ENCODE measurements at places on chromosomes 7 and 10. TPM values are rescaled to one million over a fixed set of nuclear protein-coding genes. Genes with fewer than 3 reads are reported as not detected.

DNA sequence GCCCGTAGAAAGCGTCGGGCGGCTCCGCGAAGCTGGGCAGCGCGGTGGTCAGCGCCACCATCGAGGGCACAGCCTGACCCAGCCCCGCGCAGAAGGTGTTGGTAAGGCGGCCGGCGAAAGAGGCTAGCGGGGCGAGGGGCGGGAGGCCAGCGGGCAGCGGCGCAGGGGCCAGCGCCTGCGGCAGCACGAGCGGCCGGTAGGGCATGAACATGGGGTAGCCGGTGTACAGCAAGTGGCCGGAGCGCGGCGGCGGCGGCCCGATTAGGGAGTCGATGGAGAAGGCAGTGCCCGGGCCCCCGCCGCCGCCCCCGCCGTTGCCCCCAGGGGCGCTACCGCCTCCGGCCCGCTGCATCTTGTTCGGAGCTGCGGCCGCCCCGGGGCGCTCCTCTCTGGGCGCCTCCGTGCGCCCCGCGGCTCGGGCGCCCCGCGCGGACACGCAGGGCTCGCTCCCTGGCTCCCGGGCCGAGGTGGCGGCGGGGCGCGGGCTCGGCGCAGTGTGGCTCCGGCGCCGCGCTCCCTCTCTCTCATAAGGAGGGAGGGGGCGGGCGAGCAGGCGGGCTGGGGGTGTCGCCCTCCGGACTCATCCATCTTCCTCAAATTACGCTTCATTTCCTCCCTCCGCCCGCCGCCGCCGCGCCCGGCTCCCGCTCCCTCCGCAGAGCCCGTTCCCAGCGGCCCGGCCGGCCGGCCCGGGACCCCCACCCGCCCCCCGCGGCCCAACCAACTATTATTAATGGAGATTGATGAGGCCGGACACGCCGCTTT, at the start of gene GBX1:
Gene GBX1 (minus strand): TSS at position 498 of the 765 bp plus-strand sequence. CDS start 146 bp downstream, at position 352.
- DNase-seq, result no peak
- no peaks in the 10 kb centered on the region for H3K36me3 ChIP-seq
- peaks cover 5% of the 10 kb centered on the region for H3K27me3 ChIP-seq

- no peaks in the 10 kb centered on the region for H3K36me3 ChIP-seq
- no peaks in the 10 kb centered on the region for H3K4me1 ChIP-seq
- DNase-seq, result no peak
- no peaks in the 10 kb centered on the region for H3K27me3 ChIP-seq
- H3K4me3 ChIP-seq, result no peak overlapping the region
- no peak overlapping the region for H3K27ac ChIP-seq
Observed at GRCh38 chr10:113665806-113666354, 2.0 kb upstream of the NRAP start.

GRCh38 chr10:99330347-99330924, 1.3 kb downstream of the CNNM1 start:
- peaks cover 14% of the 10 kb centered on the region for H3K27me3 ChIP-seq
- H3K36me3 ChIP-seq, result no peaks in the 10 kb centered on the region
- H3K4me1 ChIP-seq, result peaks cover 20% of the 10 kb centered on the region
- H3K27ac ChIP-seq, result no peak overlapping the region

DNA sequence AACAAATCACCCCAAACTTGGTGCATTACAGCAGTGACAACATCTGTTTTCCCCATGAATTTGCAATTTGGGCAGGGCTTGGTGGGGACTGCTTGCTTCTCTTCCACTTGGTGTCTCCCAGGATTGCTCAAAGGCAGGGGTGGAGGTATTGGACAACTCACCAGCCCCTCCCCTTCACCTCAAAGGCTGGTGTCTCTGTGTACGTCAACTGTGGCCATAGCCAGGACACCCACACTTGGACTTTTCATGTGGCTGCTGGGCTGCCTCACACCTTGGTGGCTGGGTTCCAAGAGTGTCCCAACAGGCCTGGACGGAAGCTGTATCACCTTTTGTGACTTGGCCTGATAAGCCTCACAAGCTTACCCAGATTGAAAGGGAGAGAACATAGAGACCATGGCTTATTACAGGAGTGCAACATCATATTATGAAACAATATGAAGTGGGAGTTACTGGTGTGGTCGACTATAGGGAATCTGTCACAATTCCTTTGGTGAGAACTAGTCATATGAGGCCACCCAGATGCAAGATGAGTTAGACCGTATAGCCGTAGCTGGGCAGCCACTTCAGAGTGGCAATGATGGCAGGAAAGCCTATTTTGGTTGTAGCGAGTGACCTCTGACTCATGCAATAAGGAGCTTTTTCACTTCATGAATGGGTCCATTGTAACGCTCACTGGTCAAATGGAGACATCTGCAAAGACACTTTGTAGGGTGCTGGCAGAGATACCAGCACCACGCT, 187.6 kb upstream of the ITGB1 start:
- H3K4me1 ChIP-seq, result no peaks in the 10 kb centered on the region
- no peak for DNase-seq
- H3K27me3 ChIP-seq, result no peaks in the 10 kb centered on the region
- no peaks in the 10 kb centered on the region for H3K36me3 ChIP-seq
- H3K4me3 ChIP-seq, result no peak overlapping the region

- H3K27me3 ChIP-seq, result no peaks in the 10 kb centered on the region
- H3K27ac ChIP-seq, result no peak overlapping the region
- H3K36me3 ChIP-seq, result no peaks in the 10 kb centered on the region
- peaks cover 4% of the 10 kb centered on the region for H3K4me1 ChIP-seq
- no peak overlapping the region for H3K4me3 ChIP-seq
Observed at GRCh38 chr7:149310113-149310836, 48.3 kb downstream of the ZNF783 start.

GRCh38 chr7:137564677-137565076, 221.1 kb upstream of the PTN start:
- no peaks in the 10 kb centered on the region for H3K4me1 ChIP-seq
- no peak for DNase-seq
- H3K27me3 ChIP-seq, result no peaks in the 10 kb centered on the region
- H3K36me3 ChIP-seq, result no peaks in the 10 kb centered on the region
- no peak overlapping the region for H3K27ac ChIP-seq

DNA sequence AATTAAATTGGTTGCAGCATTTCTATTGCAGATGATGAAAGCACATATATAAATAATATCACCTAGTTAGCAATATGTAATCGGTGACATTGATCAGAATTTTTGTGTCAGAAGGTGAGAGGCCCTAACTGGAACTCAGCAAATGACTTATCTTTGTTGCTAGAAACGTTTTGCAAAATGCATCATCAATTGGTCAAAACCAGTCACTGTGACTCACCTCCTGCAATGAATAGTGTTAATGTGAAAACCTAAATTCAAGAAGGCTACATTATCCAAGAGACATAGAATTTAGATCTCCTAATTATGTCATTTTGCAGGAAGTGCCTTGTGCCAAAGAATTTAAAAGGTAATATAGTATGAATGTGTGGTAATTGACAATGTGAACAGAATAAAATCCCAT, 9.8 kb upstream of the PNLIPRP3 start:
- DNase-seq, result no peak
- H3K4me1 ChIP-seq, result no peaks in the 10 kb centered on the region
- H3K27ac ChIP-seq, result no peak overlapping the region
- no peaks in the 10 kb centered on the region for H3K27me3 ChIP-seq

GRCh38 chr7:131909151-131909768, 352.8 kb upstream of the PODXL start:
- no peaks in the 10 kb centered on the region for H3K4me1 ChIP-seq
- no peak overlapping the region for H3K4me3 ChIP-seq
- H3K27me3 ChIP-seq, result peaks cover 5% of the 10 kb centered on the region
- no peak overlapping the region for H3K27ac ChIP-seq
- DNase-seq, result peak; percentile 26
- no peaks in the 10 kb centered on the region for H3K36me3 ChIP-seq

GRCh38 chr7:22551768-22552513, 52.0 kb upstream of the STEAP1B start:
- H3K27ac ChIP-seq, result no peak overlapping the region
- H3K4me3 ChIP-seq, result no peak overlapping the region
- H3K4me1 ChIP-seq, result peaks cover 8% of the 10 kb centered on the region
- no peak for DNase-seq
- no peaks in the 10 kb centered on the region for H3K36me3 ChIP-seq

DNA sequence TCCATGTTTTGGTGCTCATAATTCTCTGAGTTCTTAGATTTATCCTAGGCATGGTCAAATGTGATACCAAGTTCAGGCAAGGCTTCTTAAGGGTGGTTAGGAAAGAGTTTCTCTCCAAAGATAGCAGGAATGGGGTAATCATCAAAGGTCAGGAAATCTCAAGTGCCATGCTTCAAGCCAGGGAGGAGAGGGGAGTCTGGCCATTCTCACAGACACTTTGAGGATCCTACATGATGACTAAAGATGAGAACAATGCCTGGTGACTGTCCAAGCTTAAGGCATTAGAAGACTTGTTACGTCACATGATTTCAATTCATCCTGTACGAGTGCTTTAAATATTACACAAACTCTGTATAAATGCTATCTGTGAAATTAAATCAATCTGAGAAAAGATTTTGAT, 59.4 kb downstream of the POM121L12 start:
- no peak for DNase-seq
- H3K4me3 ChIP-seq, result no peak overlapping the region
- H3K4me1 ChIP-seq, result no peaks in the 10 kb centered on the region

DNA sequence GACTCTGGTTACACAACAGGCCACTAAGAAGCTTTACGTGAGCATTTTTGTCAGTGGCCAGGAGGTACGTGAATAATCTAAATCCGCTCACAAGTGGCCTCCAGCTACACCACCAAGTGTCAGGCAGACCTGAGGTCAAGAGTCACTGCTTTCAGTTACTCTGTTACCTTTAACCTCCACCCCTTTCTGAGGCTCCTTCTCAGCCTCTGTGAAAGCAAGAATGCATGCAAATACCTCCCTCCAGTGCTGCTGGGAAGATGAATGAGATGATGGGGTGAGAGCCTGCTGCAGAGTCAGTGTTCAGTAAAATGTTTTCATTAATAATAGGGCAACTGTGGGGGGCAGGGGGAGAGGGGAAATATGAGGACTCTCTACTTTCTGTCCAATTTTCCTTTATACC, 11.2 kb downstream of the DDC start:
- no peak for DNase-seq
- no peak overlapping the region for H3K4me3 ChIP-seq
- peaks cover 19% of the 10 kb centered on the region for H3K4me1 ChIP-seq
- H3K27me3 ChIP-seq, result no peaks in the 10 kb centered on the region
- no peaks in the 10 kb centered on the region for H3K36me3 ChIP-seq
- no peak overlapping the region for H3K27ac ChIP-seq

GRCh38 chr10:132877473-132877872, 64.9 kb downstream of the CFAP46 start:
- H3K4me3 ChIP-seq, result no peak overlapping the region
- no peak for DNase-seq
- no peak overlapping the region for H3K27ac ChIP-seq

DNA sequence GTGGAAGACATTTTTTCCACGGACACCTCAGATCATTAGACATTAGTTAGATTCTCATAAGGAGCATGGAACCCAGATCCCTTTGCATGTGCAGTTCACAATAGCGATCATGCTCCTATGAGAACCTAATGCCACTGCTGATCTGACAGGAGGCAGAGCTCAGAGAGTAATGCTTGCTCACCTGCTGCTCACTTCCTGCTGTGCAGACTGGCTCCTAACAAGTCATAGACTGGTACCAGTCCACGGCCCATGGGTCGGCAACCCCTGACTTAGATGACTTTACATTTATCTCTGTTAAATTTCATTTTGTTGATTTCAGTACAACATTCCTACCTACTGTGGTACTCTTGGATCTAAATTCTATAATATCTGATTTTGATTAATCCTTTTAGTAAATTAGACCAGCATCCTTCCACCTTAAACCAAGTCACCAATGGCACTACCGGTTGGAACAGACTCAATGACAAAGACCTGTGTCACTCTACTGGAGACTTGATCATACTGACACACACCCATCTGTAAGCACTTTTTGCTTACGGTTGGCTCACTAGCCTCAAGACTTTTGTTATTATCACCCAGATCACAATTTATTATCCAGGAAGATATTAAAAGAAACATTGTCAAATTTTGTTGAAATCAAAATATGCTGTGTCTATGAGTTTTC, 8.0 kb upstream of the CCDC71L start:
- H3K4me3 ChIP-seq, result no peak overlapping the region
- no peaks in the 10 kb centered on the region for H3K36me3 ChIP-seq
- no peak overlapping the region for H3K27ac ChIP-seq
- H3K27me3 ChIP-seq, result no peaks in the 10 kb centered on the region
- no peaks in the 10 kb centered on the region for H3K4me1 ChIP-seq
- DNase-seq, result no peak

- no peak overlapping the region for H3K27ac ChIP-seq
- no peaks in the 10 kb centered on the region for H3K36me3 ChIP-seq
- no peak overlapping the region for H3K4me3 ChIP-seq
- H3K4me1 ChIP-seq, result no peaks in the 10 kb centered on the region
- no peaks in the 10 kb centered on the region for H3K27me3 ChIP-seq
Observed at GRCh38 chr7:108129018-108129965, 869 bp downstream of the LAMB4 start.

GRCh38 chr7:30389791-30390190, 88.8 kb downstream of the NOD1 start:
- peaks cover 3% of the 10 kb centered on the region for H3K36me3 ChIP-seq
- H3K27me3 ChIP-seq, result no peaks in the 10 kb centered on the region

DNA sequence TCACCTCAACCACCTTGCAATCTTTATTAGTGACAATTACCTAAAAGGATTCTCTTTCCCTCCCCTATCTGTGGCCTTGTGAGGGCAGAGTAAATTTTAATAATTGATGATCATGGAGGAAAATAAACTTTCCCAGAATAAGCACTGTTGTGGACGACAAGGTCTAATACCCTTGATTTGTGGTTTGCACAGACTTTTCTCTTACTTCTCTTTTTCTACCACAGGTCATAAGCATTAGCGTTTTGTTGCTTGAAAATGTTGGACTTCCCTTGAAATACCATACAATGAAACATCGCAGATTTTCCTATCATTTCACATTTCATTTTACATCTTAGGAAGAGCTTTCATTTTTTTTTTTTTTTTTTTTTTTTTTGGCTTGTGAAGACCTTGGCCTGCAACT, 188.1 kb upstream of the TMEM72 start:
- no peak for DNase-seq
- no peaks in the 10 kb centered on the region for H3K36me3 ChIP-seq
- no peaks in the 10 kb centered on the region for H3K27me3 ChIP-seq

DNA sequence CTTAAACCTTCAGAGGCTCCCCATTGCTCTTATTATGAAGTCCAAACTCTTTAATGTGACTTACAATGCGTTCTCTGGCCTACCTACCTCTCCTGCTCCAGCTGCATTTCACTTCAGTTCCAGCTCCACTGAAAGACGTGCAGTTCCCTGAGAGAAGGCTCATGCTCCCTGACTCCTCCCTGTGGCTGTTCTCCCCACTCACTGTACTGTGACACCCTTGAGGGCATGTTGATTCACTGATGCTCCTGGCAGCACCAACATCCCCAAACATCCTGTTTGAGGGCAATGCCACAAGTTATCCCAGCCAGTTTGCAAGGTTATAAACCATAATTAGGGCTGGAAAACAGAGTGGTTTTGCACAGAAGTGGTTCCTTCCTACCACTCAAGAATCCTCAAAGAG, 111.2 kb downstream of the LSM5 start:
- no peak overlapping the region for H3K4me3 ChIP-seq
- H3K36me3 ChIP-seq, result no peaks in the 10 kb centered on the region
- H3K27ac ChIP-seq, result no peak overlapping the region
- no peaks in the 10 kb centered on the region for H3K4me1 ChIP-seq
- H3K27me3 ChIP-seq, result no peaks in the 10 kb centered on the region

- no peak for DNase-seq
- no peaks in the 10 kb centered on the region for H3K36me3 ChIP-seq
- peaks cover 16% of the 10 kb centered on the region for H3K4me1 ChIP-seq
- H3K4me3 ChIP-seq, result no peak overlapping the region
- no peak overlapping the region for H3K27ac ChIP-seq
Observed at GRCh38 chr10:113115556-113115955, 165.5 kb downstream of the TCF7L2 start.

OR6V1 gene
- total RNA-seq, result not detected

TRIM24 gene
- 19.7 TPM for total RNA-seq

ATP6V0A4 gene
- total RNA-seq, result not detected

ANXA7 gene
- total RNA-seq, result 71.6 TPM

PLEKHS1 gene
- not detected for total RNA-seq

CDK1 gene
- total RNA-seq, result 73.5 TPM

INHBA gene
- total RNA-seq, result 8.9 TPM

ZP3 gene
- total RNA-seq, result 0.47 TPM

All from liver (tissue), 10 donors.